ENCODE measurements at places on chromosomes 1 and 21. TPM values are rescaled to one million over a fixed set of nuclear protein-coding genes. Genes with fewer than 3 reads are reported as not detected.
A peak's percentile ranks its signal among the peaks of the same experiment; 100 is the strongest.

DNA sequence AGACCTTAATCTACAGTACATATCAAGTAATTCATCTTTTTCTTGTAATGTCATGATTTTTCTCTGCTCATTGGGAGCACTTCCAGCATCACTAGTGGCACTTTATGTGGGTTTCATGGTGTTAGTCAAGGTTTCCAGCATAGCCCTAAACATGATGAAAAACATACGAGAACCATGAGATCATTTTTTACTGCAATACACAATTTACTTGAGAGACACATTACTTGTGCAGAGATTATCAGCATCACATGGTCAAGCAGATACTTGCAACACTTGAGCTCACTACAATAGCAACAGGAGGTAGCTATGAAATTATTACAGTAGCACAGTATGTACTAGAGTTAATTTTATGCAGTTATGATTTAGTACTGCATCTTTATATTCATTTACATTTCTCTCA is 36.4 kb downstream of the ITGB3BP start:
- H3K36me3 ChIP-seq = no peaks in the 10 kb centered on the region
- DNase-seq = no peak
- H3K4me3 ChIP-seq = no peak overlapping the region
- H3K27ac ChIP-seq = no peak overlapping the region
- H3K4me1 ChIP-seq = no peaks in the 10 kb centered on the region

- H3K4me1 ChIP-seq = no peaks in the 10 kb centered on the region
- no peaks in the 10 kb centered on the region for H3K36me3 ChIP-seq
- H3K4me3 ChIP-seq = no peak overlapping the region
- H3K27ac ChIP-seq = no peak overlapping the region
- no peaks in the 10 kb centered on the region for H3K27me3 ChIP-seq
- peak; percentile 54 for DNase-seq
These were observed 262.5 kb downstream of the GRIK3 start for GRCh38 chr1:36771660-36772284.

DNA sequence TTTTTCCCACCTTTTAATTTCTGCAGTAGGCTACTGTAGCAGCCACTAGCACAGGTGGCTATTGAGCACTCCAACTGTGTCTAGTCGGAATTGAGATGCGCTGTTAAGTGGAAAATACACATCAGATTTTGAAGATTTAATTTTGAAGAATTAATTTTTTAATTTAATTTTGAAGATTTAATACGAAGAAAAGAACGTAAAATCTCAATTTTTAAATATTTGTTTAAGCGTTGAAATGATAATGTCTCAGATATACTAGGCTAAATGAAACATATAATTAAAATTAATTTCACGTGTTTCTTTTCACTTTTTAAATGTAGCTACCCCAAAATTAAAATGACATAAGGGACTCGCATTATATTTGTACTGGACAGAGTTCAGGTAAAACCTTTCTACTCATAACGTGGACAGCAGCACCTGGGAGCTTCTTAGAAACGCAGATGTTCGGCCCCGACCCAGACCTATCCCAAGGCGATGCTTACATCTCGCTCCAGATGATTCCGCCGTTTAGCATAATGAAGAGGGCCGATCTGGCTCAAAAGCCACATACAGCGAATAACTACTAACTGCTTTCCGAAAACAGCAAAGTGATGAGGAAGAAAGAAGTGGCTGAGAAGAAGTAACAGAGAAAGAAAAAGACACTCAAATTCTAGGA is 717 bp downstream of the CRYZL1 start:
- no peaks in the 10 kb centered on the region for H3K36me3 ChIP-seq
- H3K4me1 ChIP-seq = peaks cover 50% of the 10 kb centered on the region
- DNase-seq = no peak
- H3K27me3 ChIP-seq = peaks cover 26% of the 10 kb centered on the region
- peak overlapping the region; percentile 94 for H3K27ac ChIP-seq

- H3K36me3 ChIP-seq = no peaks in the 10 kb centered on the region
- no peaks in the 10 kb centered on the region for H3K4me1 ChIP-seq
- H3K4me3 ChIP-seq = no peak overlapping the region
- H3K27me3 ChIP-seq = no peaks in the 10 kb centered on the region
- no peak overlapping the region for H3K27ac ChIP-seq
- no peak for DNase-seq
These were observed 86.8 kb downstream of the ATP1B1 start for GRCh38 chr1:169193191-169193850.

SYNJ1 gene
- total RNA-seq = 20.0 TPM

Data from spleen (tissue), 13 donors.